Renal cortical epithelial cell (primary cell): ENCODE measurements at places on chromosomes 7 and 10. TPM values are rescaled to one million over a fixed set of nuclear protein-coding genes. Genes with fewer than 3 reads are reported as not detected.

SEC61G gene
- total RNA-seq, result 248 and 1,288 TPM in 2 replicates

GRCh38 chr10:46524472-46525176 is 31.8 kb downstream of the GPRIN2 start:
- DNase-seq, result peak; percentile 92

GRCh38 chr10:59212301-59212798 is 35.9 kb downstream of the PHYHIPL start:
- no peak for DNase-seq

MEST gene
- 6.1 and 66.2 TPM in 2 replicates for total RNA-seq

ZNF853 gene
- 1.7 and 9.1 TPM in 2 replicates for total RNA-seq

TLX1 gene
- not detected in 2 replicates for total RNA-seq

DNA sequence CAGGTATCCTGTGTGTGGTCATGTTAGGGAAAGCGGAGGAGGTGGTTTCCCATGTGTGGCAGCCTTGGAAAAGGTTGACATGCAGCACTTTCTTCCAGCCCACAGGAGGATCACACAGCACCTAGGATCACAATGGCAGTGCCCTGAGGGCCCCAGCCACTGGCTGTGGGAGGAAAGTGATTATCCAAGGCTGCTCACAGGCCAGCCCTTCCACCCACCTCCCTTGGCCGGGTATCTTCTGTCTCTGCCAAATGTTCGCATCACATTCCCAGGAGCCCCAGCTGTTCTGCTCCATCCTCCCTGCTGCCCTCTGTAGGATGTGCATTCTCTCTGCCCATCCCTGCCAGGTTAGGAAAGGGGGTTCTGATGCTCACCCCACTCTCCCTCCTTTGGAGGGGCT is 2.5 kb upstream of the MLXIPL start:
- DNase-seq, result no peak

- no peak for DNase-seq
Measured at GRCh38 chr7:17195576-17195975, 102.9 kb upstream of the AHR start.
